ENCODE measurements at places on chromosomes 16 and 17.

- DNase-seq, result no peak
These were observed at the start of gene ADAD2 for GRCh38 chr16:84190731-84191388. TSS of gene ADAD2 (plus strand) at chr16:84191157. CDS start at chr16:84191231, 74 bp downstream.

GRCh38 chr17:2122641-2123302, 67.9 kb downstream of the HIC1 start:
- DNase-seq, result no peak

- DNase-seq, result no peak
These were observed 47.2 kb downstream of the ABCC1 start for GRCh38 chr16:15996432-15997109.

DNA sequence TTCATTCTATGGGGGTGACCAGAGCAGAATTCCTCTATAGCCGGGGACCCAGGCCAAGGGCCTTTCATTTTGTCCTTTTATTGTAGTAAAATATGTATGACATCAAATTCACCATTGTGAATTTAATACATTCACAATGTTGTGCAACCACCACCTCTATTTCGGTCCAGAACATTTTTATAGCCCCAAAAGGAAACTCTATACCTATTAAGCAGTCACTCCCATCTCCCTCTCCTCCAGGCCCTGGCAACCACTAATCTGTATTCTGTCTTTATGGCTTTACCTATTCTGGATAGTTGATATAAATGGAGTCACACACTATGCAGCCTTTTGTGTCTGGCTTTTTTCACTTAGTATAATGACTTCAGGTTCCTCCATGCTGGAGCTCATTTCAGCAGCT, 9.7 kb upstream of the TNS4 start:
- DNase-seq, result no peak

GRCh38 chr17:80118601-80119270, 17.4 kb downstream of the GAA start:
- DNase-seq, result no peak

DNA sequence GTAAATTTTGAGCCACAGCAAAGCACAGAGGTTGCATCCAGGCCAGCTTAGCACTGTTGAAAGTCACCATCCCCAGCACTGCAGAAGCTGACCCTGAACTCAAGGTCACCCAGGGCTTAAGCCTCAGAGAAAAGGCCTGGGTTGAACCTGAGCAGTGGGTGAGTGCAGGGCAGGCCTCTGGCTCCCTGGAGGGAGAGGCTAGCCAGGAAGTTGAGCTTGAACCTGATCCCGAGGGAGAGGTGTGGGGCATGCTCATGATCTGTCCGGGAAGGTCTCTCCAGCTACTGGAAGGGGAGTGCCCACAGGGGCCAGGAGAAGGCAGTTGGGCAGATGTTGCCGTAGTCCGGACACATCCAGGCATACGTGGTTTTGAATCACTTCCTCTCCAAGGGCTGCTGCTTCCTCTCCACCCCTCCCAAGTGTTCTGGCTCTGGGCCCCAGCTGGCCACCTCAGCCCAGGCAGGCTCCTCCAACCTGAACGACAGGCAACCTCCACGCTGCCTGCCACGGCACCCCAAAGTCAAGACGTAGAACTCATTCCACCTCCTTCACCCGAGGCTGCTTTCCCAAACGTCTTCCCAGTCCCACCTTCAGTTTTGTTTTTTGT, 18.4 kb downstream of the CARHSP1 start:
- no peak for DNase-seq

GRCh38 chr17:44355642-44356099, 8.0 kb downstream of the FAM171A2 start:
- DNase-seq, result no peak

DNA sequence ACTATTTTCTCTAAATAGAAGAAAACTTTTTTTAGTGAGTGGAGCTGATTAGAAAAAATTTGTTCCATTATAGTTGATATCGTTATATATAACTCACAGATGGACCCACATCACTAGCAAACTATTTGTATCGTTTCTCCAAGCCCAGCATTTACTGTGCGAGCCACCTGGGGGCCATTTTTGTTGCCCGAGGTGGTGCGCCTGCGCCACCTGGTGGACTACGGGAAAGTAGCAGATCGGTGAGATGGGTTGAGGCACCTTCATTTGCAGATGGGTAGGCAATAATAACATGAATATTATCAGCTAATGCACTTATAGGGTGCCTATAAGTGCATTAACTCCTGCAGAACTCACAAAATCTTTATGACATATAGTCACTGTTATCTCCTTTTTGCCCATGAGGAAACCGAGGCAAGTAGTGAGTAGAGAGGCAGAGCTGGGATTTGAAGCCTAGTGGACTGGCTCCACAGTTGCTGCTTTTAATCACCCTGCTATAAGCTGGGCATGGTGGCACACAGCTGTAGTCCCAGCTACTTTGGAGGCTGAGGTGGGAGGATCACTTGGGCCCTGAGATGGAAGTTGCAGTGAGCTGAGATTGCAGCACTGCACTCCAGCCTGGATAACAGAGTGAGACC, 23.2 kb upstream of the NTN1 start:
- DNase-seq, result peak; percentile 74

- DNase-seq, result no peak
These were observed 406.7 kb upstream of the MAF start for GRCh38 chr16:80007231-80007630.

- no peak for DNase-seq
These were observed 1.8 kb upstream of the MYADML2 start for GRCh38 chr17:81948635-81949378.

GRCh38 chr16:68085259-68086071, at the start of gene NFATC3:
TSS of gene NFATC3 (plus strand) at chr16:68085370. CDS start at chr16:68085682, 312 bp downstream.
- DNase-seq, result peak; percentile 99

DNA sequence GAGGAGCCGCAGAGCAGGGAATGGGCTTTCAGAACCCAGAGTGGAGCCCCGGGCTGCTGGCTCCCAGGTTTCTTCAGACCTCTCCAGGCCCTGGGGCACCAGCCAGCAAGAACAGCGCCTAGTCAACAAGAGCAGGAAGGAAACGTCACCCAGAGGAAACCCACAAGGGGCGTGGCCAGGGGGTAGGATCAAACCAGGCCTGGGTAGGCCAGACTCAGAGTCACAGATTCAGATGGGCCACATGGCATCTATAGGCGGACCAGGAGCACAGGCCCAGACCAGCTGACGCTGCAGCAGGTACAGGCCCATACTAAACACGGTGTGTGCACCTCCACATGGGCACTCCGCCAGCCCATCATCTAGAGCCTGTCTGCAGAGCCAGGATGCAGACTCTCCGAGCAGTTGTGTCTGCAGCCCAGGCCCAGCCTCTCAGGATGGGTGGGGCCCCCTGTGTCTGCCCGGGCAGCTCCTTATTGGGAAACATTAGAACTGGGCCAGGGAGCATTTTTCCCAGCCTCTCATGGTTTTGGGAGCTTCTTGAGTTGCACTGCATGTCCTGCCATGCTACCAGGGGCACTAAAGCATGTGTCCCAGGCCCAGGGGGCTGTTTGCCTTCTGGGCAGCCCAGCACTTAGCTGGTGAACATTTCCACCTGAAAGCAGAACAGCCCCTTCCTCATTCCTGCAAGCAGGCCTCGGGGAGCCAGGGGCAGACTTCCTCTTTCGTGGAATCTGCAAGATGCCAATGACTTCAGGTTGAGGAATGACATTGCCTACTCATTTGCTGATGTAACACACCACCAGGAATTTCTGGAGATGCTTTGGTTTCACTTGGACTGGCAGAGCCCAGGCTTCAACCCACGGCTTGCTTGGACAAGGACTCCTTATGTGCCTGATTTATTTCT, at the start of gene NLRP1:
Gene NLRP1, minus strand, starts transcription at position 127 of the 904 bp plus-strand sequence. CDS start 552 bp downstream, outside the sequence.
- peak; percentile 98 for DNase-seq

DNA sequence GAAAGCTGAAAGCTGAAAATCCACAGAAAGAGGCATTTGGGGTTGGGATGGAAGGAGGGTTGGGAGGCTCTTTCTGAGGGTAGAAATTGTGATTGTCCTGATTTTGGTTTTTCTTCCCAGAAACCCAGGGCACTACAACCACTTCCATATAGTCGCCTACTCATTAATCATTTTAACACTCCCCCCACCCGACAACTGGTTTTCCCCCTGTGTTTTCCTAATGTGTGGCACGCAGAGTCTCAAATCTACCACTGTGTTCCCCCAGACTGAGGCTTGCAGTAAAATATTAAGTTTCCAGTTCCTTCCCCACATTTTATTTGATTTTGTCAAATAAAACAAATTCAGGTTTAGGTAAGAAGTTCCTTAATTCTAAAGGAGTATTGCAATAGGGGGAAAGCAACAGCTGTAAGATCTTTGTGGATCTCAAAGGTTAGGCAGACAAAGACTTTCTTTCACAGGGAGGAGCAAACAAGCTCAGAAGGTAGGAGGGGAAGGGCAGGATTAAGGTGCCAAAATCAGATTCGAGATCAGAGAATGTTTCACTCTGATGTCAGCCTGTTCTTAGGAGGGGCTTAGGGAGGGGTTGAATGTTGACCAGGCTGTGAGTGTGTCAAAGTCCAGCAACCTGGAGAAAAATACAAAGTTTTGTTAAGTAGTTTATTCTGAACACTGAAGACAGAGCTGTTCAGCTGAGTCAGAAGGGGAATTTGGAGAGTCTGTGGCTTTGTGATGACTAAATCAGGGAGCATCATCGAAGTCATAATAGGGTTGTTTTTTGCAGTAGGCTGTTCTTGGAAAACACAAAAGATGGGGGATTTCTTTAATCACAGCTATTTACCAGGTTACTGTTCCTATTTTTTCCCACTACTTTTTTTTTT, 3.6 kb downstream of the ZNF267 start:
- DNase-seq, result peak; percentile 21

GRCh38 chr16:67246756-67247191, 507 bp downstream of the FHOD1 start:
- peak; percentile 52 for DNase-seq

DNA sequence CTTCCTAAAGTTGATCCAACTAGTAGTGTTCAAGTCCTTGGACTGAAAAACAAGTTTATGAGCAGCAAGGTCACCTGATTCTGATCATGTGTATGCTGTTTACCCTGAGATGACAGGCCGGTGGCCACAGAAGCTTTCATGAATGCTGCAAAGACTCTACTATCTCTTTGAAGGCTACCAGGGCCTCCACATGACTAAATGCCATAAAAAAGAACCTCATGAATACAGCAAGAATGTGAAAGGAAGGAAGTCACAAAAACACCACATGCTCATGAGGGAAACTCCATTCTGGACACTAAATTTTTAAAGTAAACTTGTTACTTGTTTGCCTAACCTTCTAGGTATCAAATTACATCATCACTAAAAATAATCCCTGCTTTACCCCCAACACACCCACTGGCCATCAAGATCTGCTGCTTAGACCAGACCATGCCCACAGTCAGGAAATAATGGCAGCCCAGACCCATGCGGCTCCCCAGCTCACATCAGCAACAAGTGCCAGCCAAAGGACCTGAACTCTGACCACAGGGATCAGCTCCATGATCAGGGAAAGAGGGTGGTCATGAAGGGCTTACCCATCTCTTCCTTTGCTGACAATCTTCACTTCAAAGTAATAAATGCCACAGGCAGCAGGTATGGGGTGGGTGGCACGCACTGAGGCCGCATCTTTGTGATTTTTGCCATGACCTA, 1.4 kb downstream of the RANBP10 start:
- no peak for DNase-seq

- no peak for DNase-seq
These were observed 64.2 kb downstream of the COG7 start for GRCh38 chr16:23388786-23389185.

- no peak for DNase-seq
These were observed 153.2 kb upstream of the KCNJ18 start for GRCh38 chr17:21539146-21539545.

DNA sequence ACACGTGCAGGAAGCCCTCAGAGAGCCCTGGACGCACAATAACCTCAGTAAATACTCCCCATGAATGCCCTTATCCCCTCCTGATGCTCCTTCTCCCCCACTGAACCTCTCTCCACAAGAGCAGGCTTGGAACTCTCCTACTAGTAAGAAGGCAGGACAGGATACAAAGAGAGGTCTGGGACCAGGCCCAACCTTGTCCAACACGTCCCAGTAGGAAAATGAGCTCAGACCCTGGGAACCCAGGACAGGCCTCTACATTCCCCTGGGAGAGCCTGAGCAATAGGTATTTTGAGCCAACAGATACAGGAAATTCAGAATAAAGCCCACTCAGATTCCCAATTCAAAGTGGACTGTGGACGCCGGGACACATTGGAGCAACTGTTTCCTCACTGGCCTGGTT, 19.2 kb downstream of the ZNF423 start:
- no peak for DNase-seq

DNA sequence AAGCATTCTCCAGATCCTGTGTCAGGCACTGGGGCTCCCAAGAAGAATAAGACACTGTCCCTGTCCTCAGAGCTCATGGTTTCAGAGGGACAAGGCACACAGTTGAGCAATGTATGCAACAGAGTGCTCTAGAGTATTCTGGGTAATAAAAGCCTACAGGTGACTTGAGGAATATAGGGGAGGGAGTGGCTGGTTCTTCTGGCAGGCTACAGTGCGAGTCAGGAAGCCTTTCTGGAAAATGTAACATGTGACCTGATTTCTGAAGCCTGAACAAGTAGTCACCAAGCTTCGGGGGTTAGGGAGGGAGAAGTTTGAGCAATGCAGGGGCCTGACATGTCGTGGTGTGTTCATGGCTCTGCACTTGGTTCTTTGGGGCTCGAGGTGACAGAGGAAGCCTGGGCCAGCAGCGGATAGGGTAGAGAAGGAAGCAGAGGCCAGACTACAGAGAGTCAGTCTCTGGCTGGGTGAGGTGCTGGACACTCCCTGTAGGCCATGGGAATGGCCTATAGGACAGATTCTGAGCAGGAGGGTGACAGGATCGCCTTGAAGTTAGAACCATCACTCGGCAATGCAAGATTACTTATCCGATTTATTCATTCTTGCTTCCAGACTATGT, 16.0 kb upstream of the LRRC75A start:
- no peak for DNase-seq

DNA sequence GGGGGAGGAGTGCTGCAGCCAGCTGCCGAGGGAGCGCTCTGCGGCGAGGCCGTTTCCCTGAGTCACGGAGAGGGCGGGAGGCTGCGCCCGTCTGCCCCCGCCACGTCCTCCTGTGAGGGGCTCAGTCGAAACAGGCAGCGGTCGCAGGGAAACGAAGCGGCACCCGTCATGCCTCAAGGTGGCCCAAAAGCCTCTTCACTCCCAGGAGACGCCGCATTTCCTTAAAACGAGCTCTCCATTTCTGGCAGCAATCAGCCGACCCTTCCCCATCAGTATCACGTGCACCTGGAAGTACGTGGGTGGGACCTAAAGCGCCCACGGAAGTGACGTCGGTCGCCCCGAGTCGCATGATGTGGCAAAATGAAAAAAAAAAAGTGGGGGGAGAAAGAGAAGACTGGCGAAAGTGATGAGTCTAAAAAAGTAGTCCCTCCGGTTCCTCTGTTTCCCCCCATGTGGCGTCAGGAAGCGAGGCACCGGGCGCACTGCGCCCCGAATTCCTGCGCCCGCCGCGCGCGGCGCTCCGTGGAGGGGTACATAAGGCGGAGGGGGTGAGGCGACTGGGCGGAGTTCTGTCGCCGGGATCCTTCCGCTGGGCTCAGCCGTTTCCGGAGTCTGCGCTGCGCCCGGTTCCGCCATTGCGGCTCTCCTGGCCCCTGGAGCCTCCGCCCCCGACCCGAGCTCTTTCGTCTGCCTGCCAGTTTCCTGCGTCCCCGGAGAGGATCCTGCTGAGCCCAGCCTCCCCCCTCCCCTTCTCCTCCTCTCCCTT, at the start of gene CLTC:
Gene CLTC, plus strand, starts transcription at position 598 of the 766 bp plus-strand sequence. CDS start 237 bp downstream, outside the sequence.
- peak; percentile 88 for DNase-seq

All from naive thymus-derived CD8-positive, alpha-beta T cell (primary cell).